ENCODE measurements at places on chromosomes 6 and 20.

- peak; percentile 39 for DNase-seq
Measured at GRCh38 chr6:152380351-152380767, 256.8 kb downstream of the SYNE1 start.

DNA sequence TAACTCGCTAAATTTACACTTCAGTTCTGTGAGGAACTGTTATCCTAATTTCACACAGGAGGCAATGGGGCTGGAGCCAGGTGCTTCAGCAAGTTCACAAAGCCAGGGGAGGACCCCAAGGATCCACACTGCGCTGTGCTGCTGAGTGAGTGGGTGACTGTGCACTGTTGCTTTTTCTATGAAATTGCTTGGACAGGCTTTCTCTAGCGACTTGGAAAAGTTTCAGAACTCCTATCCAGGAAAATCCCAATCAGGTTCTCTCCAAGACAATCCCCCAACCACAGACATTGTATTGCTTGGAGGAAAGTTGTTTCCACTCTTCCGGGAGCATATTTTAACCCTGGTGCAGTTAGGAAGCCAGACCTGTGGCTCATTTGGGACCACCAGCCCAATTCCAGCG lies 175.9 kb upstream of the CST7 start:
- DNase-seq = no peak

DNA sequence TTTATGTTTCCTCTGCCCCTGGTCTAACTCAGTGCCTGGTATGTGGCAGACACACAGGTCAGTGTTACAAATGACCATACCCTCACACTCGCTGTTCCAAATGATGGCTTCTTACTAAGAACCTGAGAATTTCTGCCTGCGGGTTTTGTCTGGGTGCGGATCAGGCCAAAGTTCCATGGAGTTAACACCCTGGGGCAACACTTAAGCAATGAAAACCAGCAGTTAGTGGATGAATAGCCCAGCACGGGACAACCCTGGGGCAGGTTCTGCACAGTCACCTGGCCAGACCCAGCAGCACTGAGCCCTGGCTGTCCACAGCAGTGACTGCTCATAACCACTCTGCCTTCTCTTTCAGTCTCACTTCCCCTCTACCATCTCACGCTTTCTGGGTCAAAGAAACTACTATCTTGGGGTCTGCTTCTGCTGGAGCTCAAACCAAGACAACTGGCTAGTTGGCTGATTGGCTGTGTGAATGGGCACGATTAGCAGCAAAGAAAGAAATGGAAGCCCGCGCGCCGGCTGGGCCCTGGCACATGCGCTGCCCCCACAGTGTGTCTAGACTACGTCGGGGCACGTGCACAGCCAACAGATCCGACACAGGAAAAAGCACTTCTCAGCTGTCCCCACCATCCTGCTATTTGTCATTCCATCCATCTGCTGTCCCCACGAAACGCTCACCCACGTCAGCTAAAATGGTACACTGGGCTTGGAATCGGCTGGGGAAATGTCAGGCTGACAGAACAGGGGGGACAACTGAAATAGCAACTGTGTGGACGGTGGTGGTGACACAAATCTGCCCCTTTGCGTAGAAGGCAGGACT lies 36.6 kb downstream of the MGME1 start:
- no peak for DNase-seq

- no peak for DNase-seq
Measured at GRCh38 chr6:38180586-38180985, 361.1 kb downstream of the ZFAND3 start.

DNA sequence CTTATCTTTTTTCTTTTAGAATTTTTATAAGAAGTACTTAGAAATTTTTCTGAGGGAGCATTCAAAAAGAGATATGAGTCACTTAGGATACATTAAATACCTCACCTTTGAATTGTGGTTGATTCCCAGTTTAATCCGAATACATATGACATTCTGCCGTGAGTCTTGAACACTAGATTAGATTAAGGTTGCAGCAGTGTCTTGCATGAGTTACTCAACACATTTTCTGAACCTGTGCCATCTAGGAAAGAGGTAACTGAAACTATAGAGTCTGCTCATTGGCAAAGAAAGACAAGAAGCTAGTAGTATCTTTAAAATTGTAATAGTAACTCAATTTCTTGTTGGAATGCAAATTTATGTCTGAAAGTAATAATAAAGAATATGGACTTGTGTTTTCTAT lies 14.9 kb downstream of the PEX3 start:
- no peak for DNase-seq

DNA sequence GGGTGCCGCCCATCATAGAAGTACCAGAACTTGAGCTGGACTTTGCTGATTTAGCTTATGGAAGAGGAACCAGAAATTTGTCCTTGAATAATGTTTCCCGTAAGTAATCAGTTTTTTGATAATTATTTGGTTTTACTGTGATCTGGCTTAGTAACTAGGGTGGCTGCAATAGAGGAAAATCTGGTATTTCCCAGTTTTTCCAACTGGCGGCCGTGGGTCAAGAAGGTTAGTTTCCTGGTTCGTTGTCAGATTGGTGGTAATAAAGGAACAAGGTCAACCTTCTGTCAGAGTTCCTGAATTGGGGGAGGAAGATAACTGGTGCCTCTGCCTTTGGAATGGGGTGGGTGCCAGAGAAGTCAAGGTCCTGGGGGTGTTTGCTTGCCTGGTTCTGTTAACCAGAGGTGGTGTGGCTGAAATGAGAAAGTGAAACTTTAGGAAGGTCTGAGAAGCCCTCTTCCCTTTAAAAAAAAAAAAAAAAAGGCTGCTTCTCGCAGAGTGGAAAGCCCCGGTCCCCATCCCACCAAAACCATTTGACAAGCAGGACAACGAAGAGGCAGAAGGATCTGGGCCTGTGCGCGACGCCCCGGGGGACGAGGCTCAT lies at the start of gene CALHM6:
TSS of gene CALHM6 (plus strand) at position 45 of the 601 bp plus-strand sequence. CDS start at position 600, 555 bp downstream.
- no peak for DNase-seq

GRCh38 chr20:3744806-3745685 lies 12.6 kb downstream of the HSPA12B start:
- DNase-seq = no peak

DNA sequence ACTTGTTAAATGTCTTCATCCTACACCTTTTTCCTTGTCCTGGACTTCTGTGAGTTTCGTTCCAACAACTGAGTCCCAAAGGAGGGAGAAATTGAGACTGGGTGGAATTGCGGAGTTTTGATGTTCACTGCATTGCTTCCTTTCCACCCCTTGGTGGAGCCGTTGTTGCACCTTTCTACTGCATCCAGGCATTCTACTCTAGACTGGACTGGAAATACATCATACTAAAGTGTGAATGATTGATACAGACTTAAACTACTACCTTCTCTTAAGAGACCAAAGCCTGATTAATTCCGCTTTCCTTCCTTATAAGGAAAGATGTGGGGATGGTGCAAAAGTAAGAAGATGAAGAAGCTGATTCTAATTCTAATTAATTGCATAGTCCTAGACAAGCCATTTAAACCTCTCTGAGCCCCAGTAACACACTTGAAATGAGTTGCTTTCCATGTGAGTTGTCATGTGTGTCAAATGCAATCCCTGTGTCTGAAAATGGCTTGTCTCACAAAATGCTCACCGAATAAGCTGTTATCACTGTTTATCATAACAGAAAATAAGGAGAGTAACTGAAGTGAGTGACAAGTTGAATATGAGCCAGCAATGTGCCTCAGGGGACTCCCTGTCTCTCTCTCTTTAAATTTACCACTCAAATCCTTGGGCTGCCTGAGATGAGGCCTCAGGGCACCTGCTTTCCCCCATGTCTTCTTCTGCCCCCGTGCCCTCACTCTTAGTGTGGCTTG lies 338.3 kb upstream of the CHD6 start:
- peak; percentile 47 for DNase-seq

DNA sequence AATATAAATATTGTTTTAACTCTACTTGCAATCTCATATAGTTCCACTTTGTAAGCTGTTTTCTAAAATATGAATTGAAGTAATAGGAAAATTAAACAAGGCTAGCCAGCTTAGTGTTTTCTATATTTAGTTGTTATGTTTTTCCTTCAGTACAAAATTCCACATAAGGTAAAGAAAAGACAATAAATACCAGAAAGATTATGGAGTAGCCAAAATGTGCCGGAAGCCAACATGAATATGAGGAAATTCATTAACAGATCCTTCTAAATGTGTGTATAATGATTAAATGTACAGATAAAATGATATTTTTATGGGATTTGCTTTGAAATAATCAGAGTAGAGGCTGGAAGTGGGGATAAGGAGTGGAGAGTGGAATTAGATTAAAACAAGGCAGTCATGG lies 52.5 kb upstream of the COL21A1 start:
- DNase-seq = no peak

GRCh38 chr6:155473741-155474140 lies 18.1 kb upstream of the NOX3 start:
- no peak for DNase-seq

DNA sequence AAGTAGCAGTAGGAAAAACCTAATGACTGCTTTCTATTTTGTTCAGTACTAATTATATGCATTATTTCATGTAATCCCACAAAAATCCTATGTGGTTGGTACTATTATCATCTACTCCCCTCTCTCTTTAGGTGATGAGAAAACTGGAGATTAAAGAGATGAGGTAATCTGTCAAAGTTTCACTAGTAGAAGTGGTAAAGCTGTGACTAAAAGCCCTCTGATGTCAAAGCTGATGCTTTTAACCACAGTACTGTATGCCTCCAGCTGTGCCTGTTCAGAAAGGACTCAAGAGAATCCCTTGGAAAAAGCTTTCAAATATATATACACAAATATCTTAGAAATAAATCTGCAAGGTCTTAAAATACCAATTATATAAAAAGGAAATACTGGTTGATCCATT lies 38.0 kb downstream of the PHIP start:
- no peak for DNase-seq

- DNase-seq = no peak
Measured at GRCh38 chr6:100281471-100281901, 183.2 kb downstream of the SIM1 start.

DNA sequence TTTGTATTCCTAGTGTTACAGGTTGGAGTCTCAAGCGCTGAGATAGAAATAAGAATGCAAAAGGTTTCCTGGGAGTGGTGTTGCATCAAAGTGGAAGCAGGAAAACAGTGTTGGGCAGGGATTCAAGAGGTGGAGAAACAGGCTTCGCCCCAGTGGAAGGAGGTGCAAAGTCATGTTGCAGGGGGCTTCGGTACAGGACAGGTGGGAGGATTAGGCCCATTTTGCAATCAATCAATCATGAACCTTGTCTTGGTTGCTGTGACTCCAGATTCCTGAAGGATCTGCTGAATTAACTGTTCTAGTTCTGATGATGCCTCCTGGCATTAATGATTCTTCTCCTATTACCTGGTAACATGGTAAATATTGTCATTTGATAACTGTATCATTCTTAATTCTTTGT lies 22.4 kb upstream of the FAM217A start:
- DNase-seq = no peak

DNA sequence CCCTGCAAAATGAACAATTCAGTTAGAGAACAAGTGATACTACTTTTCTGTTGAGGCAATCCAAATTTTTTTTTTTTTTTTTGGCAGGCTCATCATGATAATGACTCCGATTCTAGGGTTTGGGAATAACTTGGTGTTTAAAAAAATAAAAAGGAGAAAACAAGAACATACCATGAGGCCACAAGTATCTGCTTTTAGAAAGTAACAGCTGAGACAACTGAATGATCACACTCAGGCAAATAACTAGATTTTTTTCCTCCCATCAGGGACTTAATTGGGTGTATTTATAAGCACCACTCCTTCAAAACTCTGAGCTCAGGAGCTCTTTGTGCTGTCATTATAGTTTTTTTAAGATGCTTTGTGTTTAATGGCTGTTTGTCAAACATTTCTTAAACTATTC lies 29.6 kb downstream of the PAK5 start:
- DNase-seq = no peak

- DNase-seq = no peak
Measured at GRCh38 chr20:33893314-33893713, 82.2 kb downstream of the CHMP4B start.

- DNase-seq = no peak
Measured at GRCh38 chr6:6414931-6415330, 94.5 kb upstream of the F13A1 start.

DNA sequence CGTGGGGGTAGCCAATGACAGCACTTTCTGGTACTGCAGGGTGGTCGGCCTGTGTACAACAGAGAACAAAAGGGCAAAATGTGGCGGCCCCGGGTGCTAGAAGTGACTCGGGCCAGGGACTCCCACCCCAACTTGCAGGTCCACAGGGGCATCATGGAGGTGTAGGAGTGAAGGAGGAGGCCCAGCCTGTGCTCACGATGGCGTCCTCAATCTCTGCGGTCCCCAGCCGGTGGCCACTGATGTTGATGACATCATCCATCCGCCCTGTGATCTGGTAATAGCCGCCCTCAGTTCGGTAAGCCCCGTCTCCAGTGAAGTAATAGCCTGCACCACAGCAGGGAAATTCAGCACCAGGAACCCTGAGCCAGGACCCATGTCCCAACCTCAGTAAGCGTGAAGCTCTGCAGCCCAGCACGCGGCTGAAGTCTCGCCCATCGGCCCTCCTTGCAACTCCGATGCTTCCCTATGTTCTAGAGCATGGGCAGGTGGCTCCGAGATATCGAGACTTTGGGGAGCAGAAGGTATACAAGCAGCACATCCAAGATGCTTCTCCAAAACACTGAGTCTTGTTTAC lies 20.2 kb upstream of the APMAP start:
- no peak for DNase-seq

- peak; percentile 44 for DNase-seq
Measured at GRCh38 chr20:51661609-51662178, 106.5 kb downstream of the ATP9A start.

DNA sequence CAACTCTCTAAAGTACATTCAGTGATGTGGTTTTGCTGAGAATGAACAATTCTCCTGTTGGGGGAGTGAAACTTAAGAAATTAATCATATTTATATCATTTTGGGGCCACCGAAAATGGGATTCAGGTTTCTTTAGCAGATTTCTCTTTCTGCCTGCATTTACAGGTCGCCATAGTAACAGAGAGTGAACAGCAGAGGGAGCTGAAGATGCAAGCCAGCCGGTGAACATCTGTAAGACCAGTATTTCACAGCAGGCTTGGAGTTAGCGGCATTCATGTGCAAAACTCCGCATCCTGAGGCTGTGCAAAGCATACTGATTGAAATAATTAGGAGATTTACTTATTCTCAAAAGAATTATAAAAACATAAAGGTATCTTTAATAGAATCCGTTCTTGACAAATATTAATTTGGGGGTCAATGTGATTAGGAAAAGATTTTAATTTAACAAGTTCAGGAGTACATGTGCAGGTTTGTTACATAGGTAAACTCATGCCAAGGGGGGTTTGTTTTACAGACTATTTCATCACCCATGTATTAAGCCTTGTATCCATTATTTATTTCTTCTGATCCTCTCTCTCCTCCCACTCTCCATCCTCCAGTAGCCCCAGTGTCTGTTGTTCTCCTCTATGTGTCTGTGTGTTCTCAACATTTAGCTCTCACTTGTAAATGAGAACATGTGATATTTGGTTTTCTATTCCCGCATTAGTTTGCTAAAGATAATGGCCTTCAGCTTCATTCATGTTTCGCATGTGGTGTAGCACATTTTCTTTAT lies 17.8 kb upstream of the HSF2 start:
- DNase-seq = peak; percentile 51

All from WERI-Rb-1 (cell line).